Neural progenitor cell (in vitro differentiated cells): ENCODE measurements at places on chromosomes 5 and 9. TPM values are rescaled to one million over a fixed set of nuclear protein-coding genes. Genes with fewer than 3 reads are reported as not detected.

PCDHAC1 gene
- 2.9 and 5.9 TPM in 2 replicates for total RNA-seq

CNTNAP3 gene
- 21.8 and 25.8 TPM in 2 replicates for total RNA-seq

TGFBI gene
- total RNA-seq, result 9.5 and 16.4 TPM in 2 replicates

ANXA2R gene
- 0.17 and 0.74 TPM in 2 replicates for total RNA-seq

INSL6 gene
- total RNA-seq, result not detected in 2 replicates

FAM169A gene
- 23.8 and 27.4 TPM in 2 replicates for total RNA-seq

GABRA6 gene
- not detected in 2 replicates for total RNA-seq

LRRC19 gene
- total RNA-seq, result not detected in 2 replicates

ADAMTS13 gene
- total RNA-seq, result 2.4 and 6.1 TPM in 2 replicates

TMEM232 gene
- total RNA-seq, result 2.0 and 5.2 TPM in 2 replicates

GZMA gene
- total RNA-seq, result not detected in 2 replicates

FOXD4L3 gene
- total RNA-seq, result not detected in 2 replicates

NDOR1 gene
- 5.1 and 20.5 TPM in 2 replicates for total RNA-seq
